ENCODE measurements at places on chromosomes 5 and 9.
A peak's percentile ranks its signal among the peaks of the same experiment; 100 is the strongest.

GRCh38 chr5:78602400-78602799 is 46.2 kb downstream of the LHFPL2 start:
- DNase-seq, result no peak

- no peak for DNase-seq
These were observed 180.0 kb upstream of the KLF9 start for GRCh38 chr9:70594386-70594944.

DNA sequence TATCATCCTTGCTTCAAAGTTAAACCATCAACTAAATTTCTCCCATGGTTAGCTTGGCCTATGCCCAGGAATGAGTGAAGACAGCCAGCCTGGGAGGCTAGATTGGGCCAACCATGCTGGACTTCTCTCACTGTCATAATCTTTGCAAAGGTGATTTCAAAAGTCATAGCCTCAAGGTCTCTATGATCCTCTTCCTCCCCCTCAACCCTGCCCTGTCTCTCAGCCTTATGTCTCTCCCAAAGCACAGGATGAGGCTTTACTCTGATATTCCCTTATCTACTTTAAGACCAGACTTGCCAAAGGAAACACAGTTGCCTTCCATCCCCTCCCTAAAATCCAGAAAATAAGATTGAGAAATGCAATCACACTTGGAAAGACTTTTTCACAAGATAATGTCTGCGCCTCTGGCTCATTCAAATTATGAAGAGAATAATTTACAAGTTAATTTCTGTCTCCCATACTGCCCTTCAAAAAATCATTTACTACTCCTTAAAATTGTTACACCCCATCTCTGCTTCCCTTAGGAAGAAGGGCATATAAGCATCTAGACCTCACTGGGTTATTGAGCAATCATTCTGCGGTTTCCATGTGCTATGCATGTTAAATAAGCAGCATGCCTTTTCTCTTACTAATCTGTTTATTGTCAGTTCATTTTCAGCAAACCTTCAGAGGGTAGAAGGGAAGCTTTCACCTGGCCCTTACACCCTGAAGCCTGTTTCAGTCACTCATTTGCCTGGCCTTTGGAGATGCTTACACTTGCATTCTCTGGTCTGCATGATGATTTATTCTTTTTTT is 113.8 kb upstream of the ANKRD55 start:
- no peak for DNase-seq

DNA sequence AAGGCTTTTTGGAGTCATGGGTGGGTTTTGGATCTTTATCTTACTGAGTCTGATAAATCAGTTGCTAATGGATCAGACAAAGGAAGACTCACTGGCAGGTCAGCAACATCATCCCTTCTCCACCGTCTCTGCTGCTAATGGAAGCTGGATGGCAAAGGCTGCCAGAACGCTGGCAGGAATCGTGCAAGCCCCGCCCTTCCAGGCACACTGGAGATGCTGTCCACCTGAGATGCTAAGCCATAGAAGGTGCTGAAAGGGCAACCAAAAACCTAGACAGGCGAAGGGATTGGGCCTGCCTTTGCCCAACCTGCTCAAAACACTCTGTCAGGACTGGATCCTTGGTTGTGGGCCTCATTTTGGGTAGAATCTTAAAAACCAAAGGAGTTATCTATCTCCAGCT is 139.5 kb upstream of the FSTL4 start:
- no peak for DNase-seq

GRCh38 chr5:140141241-140141640 is 15.5 kb downstream of the IGIP start:
- no peak for DNase-seq

- DNase-seq, result peak; percentile 83
These were observed 45.9 kb downstream of the CERT1 start for GRCh38 chr5:75465480-75465879.

GRCh38 chr9:37995348-37995737 is 73.7 kb downstream of the SHB start:
- no peak for DNase-seq

- no peak for DNase-seq
These were observed 14.7 kb downstream of the PIK3R1 start for GRCh38 chr5:68230285-68230684.

GRCh38 chr5:57488215-57488955 is 5.8 kb upstream of the ACTBL2 start:
- no peak for DNase-seq

DNA sequence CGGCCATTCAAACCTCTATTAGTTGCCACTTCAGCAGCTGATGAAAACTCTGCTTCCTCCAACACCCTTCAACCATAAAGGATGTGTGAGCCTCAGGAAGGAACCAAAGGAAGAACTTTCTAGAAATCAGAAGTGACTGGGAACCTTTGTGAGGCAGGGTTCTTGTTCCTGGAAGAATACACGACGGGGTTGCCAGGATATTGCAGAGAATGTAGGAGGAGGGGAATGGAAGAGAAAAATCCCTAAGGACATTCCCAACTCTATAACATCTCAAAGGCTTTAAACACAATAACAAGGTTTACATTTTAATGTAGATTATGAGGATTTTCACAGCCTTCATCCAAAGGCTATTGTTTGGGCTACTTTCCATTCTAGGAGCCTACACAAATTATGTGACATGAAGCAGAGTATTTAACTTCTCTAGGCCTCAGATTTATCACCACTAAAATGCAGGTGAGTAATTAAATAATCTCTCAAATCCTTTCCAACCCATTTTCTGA is 147.7 kb downstream of the GLIS3 start:
- no peak for DNase-seq

GRCh38 chr9:17063535-17064135 is 71.2 kb upstream of the CNTLN start:
- peak; percentile 79 for DNase-seq

- DNase-seq, result no peak
These were observed 77.4 kb downstream of the SLIT3 start for GRCh38 chr5:169223595-169223953.

DNA sequence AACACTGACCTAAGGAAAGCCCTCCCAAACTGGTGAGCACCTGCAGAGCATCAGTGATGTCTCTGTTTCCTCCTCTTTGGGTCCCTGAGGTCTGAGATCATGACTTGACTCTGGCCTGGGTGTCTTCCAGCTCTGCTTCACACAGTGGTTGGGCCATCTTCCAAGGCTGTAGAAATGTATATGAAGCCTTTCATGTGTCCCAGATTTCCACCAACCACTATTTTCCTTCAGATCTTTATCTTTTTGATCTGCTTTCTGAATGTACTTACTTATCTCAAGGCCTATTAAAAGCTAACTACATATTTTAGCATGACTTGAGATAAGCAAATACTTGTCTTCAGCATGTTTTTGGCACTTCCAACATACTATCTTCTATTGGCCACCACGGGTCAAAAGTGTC is 47.1 kb downstream of the PRELID2 start:
- no peak for DNase-seq

All from NCI-H146 (cell line).